Amniotic stem cell (primary cell): ENCODE measurements at places on chromosomes 4 and X.
A peak's percentile ranks its signal among the peaks of the same experiment; 100 is the strongest.

GRCh38 chr4:86235549-86235948, 124.3 kb downstream of the MAPK10 start:
- DNase-seq: no peak

- DNase-seq: no peak
These were observed 134.6 kb upstream of the MAB21L2 start for GRCh38 chr4:150447356-150447755.

GRCh38 chrX:48961585-48962091, 4.2 kb upstream of the OTUD5 start:
- no peak for DNase-seq

DNA sequence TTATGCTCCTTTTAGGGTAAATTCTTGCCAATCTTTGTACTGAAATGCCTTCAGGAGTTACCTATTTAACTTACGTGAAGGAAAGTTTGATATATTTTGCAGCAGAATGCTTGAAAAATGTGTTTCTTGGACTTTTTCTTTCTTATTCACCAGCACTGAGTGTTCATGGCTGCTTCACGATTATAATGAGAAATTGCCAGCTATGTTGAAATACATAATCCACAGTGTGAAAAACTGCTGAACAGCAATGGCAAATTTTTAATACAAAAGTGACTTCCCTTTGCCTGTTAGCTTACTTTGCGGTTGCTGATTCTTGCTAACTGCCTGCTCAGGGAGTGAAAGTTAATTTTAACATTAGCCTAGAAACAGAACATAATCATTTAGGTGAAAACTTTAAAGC, 153.8 kb upstream of the SLC4A4 start:
- no peak for DNase-seq

GRCh38 chr4:155673453-155673979, 6.9 kb downstream of the GUCY1A1 start:
- DNase-seq: no peak

DNA sequence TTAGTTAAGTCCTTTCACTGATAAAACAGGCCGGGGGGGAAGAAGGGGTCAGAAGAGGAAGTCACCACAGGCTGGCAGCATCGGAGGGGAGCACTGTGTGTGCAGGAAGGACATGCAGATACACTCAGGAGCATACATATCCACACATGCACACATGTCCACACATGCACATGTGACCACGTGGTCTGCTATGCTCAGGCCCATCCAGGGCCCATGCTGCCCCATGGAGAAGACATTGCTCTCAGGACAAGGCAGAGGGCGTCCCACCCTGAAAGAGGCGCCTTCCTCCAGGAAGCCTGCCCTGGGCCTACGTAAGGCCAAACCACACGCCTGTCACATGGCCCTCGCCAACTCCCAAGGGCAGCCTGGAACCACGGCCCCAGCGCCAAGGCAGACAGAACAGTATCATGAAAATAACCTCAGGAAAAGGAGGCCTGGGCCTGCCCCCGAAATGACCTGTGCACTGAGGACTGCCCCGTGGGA, 15.8 kb downstream of the WDR1 start:
- no peak for DNase-seq

DNA sequence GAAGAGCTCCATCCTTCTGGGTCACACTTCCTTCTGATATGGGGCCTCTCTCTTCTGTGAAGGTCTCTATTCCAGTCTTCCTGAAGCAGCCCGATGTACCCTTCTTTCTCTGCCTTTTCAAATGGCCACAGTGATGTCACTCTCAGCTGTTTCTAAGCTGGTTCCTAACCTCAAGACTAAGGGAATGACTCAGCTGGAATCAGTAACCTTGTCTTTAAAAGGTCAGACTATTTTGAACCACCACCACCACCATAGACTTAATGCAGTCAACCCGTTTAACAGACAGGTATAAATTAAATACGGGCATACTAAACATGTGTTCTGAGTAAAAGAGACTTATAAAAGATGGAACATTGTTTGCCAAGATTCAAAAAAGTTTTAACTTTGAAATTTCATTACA, 121.0 kb downstream of the PPA2 start:
- no peak for DNase-seq

GRCh38 chr4:87042986-87043820, 108.4 kb downstream of the AFF1 start:
- DNase-seq: no peak

DNA sequence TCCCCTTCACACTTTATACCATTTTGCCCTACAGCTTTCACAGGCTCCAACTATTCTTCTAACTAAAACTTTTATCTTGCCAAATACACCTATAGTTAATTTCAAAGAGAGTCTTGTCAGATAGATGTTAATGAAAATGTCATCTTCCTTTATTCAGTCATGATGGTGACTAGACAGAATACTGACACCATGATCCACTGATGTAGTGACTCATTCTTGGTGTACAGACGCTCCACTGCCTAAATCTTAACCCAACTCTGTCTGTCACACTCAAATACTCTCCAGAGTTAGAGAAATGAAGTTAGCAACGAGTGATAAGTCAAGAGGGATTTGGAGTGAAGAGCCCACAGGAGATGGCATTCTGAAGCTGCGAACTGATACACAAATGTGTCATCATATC, 32.1 kb upstream of the HDAC8 start:
- no peak for DNase-seq

DNA sequence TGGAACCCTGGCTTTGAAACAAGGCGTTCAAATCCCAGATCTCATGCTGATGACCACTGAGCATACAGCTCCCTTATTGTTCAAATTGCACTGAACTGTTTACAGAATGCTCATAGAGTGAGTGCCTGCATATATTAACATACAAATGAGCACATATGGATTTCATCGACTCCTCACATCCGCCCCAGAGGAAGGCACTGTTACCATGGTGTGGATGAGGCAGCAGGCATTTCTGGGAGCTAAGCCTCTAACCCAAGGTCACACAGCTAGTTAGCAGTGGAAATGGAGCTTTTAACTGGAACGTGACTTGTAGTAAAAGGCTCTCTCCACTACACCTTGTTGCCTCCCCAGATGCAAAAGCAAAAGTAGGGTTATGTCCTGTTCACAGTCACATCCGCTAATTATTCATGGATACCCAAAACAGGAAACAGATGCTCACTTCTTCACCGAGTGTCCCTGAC, 289.7 kb downstream of the STK32B start:
- no peak for DNase-seq

- DNase-seq: no peak
These were observed 323.8 kb downstream of the DCTD start for GRCh38 chr4:182593402-182593801.

DNA sequence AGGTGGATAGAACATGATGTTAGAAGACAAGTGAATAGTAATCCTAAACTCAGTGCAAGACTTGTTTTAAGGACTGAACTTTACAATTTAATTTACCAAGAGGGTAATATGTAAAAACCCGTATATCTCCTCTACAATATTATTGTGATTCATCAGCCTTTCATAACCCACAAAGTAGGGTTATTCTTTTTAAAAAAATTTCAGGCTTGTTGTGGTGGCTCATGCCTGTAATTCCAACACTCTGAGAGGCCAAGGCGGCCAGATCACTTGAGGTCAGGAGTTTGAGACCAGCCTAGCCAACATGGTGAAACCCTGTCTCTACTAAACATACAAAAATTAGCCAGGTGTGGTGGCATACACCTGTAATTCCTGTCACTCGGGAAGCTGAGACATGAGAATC, 7.2 kb downstream of the IBSP start:
- no peak for DNase-seq

DNA sequence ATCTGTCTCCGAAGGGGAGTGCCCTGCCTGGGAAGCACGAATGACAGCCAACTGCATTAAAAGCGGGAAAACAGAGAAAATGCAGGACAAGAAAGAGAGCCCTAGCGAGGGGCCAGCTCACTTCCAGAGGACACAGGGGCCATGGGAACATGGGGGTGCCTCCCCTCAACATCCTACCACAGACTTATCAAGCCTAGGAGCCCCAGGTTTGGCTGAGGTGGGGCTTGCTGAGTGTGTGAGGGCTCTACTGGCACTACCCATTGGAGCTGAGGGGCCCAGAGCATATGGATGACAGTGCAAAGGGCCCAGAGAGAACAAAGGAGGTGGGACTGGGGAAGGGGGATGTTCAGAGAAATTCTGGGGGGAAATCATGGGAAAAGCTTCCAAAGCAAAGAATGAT, 101.8 kb downstream of the PJA1 start:
- no peak for DNase-seq

DNA sequence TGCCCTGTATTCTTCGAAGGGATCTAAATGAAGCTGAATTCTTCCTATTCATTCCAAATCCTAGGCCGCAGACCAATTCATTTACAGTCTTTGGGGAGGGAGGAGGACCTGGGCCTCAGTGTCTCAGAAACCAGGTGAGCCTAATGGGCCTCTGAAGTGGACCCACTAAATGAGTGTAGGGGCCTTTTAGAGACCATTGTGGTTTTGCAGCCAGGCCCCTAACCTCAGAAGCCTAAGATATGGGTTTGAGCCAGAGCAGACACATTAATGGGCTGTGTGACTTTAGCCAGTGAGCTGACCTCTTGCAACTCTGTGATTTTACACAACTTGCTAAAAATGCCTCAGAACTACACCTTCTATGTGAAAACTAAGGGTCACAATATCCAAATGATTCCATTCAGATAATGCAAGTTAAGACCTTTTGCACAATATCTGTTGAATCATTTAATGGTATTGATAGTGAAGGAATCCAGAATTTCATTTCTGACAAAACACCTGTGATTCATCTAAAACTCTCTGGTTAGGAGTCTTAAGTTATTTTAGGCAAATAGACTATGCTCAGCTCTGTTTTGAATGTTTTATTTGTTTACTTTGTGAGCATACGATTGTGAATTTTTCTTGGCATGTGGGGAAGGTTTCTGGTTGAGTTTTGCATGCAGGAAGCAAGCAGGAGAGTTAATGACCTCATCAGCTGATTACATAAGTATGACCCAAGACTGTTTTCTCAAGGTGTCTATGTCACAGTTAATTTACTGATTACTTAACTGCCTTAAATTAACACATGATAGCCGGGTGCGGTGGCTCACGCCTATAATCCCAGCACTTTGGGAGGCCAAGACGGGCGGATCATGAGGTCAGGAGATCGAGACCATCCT, 75.0 kb downstream of the EVC start:
- DNase-seq: peak; percentile 65

DNA sequence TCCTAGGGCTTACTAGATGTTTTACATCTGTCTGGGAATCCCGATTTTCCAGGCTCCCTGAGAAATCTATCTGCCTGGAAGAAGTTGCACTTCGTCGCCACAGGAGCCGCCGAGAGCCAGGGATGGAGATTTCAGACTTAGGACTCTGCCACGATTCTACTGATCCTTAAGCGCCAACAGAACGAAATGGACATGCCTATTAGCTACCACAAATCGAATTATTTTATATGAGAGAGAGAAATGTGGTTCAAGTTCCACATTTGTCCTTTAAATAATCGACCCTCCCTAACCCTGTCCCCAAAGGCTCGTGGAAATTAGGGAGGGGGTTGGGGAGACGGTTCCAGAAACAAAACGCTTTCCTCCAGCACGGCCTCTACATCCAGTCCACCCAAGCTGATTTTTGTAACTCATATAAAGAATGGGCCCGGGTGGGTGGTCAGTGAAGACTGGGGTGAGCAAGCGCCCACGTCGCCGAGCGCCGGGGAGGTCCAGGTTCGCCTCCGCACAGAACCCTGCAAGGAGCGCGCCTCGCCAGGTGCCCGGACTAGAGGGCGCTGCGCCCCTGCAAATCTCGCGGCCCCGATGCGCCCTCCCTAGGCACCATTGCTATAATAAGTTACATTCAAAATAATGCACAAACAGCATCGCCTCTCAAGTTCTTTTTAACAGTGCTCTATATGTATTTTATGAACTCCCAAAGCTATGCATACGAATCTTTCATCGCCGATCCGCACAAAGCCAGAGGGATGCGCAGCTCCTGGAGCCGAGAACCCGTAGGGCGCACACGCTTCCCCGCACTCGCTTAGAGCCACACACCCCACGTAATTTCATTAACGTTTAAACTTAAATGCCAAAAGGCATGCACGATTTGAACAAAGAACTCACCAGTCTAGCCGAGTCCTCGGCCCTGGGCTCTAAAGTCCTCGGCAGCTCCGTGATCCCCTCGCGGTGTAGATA, 2.1 kb upstream of the FAT1 start:
- DNase-seq: peak; percentile 77

DNA sequence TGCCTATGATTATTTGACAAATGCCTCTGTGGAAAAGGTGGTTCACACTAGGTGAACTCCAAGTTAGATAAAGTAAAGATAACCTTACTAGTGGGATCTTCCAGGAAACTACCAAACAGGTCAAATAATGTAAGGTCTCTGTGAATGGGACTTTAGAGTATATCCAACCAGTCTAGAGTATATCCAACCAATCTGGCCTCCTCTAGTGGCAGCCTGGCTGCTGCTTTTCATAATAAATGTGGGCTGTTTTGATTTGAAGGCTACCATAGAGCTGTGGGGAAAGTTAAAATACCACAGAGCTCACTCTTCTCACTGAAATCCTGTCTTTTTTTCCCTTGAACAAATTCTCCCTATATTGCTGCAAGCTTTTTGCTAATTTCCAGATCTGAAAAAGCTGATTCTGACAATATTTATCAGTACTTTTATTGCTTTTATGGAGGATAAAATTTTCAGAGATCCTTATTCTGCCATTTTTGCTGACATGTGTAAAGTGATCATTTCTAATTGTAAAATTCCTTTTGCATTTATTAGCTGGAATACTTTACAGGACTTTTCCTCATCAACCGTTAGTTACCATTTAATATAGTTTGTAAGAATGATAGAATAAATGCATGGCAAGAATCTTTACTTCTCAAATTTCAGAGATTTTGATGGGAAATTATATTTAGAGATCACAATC, 111.3 kb downstream of the TET2 start:
- DNase-seq: no peak

DNA sequence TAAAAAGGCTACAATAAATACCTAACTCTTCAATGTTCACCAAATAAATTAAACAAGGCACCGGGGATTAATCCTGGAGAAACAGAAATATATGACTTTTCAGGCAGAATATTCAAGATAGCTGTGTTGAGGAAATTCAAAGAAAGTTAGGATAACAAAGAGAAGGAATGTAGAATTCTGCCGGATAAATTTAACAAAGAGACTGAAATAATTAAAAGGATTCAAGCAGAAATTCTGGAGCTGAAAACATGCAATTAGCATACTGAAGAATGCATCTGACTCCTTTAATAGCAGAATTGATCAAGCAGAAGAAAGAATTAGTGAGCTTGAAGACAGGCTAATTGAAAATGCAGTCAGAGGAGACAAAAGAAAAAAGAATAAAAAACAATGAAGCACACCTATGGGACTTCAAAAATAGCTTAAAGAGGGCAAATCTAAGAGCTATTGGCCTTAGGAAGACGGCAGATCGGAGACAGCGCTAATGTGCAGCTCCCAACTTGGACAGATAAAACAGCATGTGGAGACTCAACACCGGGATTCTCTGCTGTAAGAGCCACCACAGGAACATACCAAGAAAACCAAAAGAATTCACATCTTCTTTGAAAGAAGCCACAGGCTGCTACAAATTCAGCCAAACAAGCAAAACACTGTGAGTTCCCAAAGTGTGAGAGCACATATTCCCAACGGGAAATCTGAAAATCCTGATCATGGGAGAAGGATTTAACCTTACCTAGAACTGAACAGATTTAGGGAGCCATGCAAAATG, 1290.9 kb downstream of the PCDH18 start:
- DNase-seq: no peak

GRCh38 chrX:147916375-147916968, 4.8 kb downstream of the FMR1 start:
- DNase-seq: no peak
